ENCODE measurements at places on chromosomes 16 and 17.
A peak's percentile ranks its signal among the peaks of the same experiment; 100 is the strongest.

DNA sequence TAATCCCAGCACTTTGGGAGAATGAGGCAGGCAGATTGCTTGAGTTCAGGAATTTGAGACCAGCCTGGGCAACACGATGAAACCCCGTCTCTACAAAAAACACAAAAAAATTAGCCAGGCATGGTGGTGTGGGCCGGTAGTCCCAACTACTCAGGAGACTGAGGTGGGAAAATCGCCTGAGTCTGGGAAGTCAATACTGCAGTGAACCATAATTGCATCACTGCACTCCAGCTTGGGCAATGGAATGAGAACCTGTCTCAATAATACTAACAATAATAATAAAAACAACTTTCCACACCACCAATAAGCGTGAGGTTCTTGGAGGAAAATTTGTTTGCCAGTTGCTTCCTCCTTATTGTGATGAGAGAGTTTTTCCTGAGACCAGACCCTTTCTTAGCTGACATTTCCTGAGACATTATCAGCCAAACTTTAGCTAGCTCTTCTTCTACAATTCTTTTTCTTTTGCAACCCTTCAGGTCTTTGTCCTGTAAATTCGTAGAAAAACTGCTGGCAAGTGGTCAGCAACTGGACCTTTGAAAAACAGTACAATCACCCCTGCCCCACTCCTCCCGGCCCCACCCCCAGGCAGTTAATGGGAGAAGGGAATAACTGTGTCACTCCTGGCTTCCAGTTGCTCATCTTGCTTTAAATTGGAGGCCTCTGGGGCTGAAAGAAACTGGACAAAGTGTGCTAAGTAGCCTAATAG, 3.5 kb upstream of the EZH1 start:
- DNase-seq = no peak

DNA sequence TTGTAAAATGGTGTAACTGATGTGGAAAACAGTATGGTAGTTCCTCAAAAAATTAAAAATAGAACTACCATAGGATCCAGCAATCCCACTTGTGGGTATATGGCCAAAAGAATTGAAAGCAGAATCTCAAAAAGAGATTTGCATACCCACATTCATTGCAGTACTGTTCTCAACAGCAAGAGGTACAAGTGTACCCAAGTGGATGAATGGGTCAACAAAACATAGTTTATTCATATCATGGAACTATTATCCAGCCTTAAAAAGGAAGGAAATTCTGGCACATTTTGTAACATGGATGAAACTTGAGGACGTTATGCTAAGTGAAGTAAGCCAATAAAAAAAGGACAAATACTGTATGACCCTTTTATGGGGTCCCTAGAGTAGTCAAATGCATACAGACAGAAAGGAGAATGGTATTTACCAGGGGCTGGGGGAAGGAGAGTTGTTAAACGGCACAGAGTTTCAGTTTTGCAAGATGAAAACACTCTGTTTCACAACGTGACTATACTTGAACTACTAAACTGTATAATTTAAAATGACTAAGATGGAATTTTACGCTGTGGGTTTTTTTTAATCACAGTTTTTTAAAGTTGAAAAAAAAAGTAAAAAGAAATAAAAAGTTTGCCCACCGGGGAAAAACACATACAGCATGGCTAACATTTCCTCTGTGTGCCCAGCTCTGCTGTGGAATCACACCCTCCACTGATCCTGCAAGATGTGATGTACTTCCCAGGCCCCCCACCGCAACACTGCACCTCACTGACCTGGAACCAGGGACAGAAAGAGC, 6.1 kb downstream of the TVP23A start:
- peak; percentile 40 for DNase-seq

- DNase-seq = no peak
These were observed 83.3 kb downstream of the CMC2 start for GRCh38 chr16:80923356-80923755.

GRCh38 chr16:48820379-48820778, 210.4 kb upstream of the N4BP1 start:
- no peak for DNase-seq

DNA sequence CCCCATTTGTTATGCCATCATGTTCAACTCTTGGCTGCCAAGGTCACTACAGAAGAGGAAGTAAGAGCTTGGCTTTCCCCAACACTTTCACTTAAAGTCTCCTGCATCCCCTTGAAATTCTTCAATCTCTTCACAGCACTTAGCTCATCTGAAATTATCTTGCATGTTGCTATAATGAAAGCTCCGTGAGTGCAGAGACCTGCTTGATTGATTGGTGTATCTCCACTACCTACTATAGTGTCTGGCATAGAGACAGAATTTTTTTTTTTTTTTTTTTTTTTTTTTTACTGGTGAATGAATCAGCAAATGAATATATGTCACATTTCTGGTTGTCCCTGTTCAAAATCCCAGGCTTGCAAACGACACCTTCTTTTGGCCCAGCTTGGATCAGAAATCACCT, 1.9 kb upstream of the SDR42E1 start:
- DNase-seq = no peak

GRCh38 chr17:44769647-44770084, 10.9 kb downstream of the ADAM11 start:
- no peak for DNase-seq

GRCh38 chr16:2691491-2692248, 9.3 kb downstream of the KCTD5 start:
- DNase-seq = no peak
